ENCODE measurements at places on chromosomes 4 and X. TPM values are rescaled to one million over a fixed set of nuclear protein-coding genes. Genes with fewer than 3 reads are reported as not detected.

The TRIM75 gene
- not detected for total RNA-seq

DNA sequence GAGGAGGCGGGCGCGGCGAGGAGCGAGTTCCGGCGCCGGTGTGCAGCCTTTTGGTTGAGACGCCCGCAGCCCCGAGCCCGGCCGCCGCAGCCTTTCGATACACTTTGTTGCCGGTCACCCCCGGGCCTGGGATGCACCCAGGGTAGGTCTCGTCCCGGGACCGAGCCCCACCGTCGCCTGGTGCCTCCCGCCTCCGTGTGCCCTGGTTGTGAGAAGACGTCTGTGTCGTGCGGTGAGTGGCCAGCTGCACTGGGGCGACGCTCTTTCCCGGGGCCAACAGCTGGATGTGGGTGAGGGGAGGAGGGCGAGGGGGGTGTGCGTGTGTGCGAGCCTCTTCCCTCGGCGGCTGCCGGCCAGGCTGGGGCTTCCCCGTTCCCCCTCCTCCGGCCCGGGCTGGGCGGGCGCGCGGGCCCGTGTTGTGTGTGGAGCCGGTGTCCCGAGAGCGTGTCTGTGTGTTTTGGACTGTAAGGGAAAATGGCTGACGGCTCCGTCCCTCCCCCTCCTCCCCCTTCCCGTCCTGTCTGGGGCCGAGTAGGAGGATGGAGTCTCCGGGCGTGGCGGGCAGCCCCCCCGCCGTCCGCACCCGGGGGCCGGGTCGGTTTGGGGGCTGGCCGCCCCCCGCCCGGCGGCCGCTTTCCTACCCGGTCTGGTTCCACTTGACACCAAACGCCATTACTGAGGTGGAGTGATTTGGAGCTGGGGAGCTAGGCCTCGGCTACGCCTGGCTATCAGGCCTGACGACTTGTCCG is 807 bp downstream of the USP9X start:
- DNase-seq = peak; percentile 64

The RAB9B gene
- total RNA-seq = 5.5 TPM

The NDUFC1 gene
- total RNA-seq = 119 TPM

- no peak for DNase-seq
These were observed 60.4 kb downstream of the SUPT20HL2 start for GRCh38 chrX:24253469-24253868.

The CLCN3 gene
- 5.8 TPM for total RNA-seq

GRCh38 chrX:9285342-9285771 is 179.5 kb upstream of the TBL1X start:
- no peak for DNase-seq

DNA sequence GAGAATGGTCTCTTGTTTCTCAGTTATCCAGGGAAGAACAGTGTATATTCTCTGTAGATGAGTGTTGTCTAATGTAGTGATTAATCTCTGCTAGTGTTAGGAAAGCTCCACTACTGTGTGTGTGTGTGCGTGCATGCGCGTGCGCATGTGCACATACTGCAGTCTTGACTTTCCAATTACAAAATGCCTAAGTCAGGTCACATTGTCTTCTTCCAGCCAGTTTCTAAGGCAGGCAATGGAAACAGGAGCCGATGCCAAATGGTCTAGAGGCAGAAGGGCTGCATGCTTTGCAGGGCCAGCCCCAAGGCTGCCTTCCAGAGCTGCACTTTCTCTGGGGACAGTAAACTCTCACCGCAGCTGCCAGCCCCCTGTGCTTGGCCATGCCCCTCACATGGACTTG is 30.5 kb upstream of the NAP1L5 start:
- DNase-seq = no peak

The SSX2 gene
- not detected for total RNA-seq

The CXCL11 gene
- total RNA-seq = 0.74 TPM

- DNase-seq = no peak
These were observed 98.9 kb downstream of the SPRY1 start for GRCh38 chr4:123495530-123495929.

The BEX3 gene
- 437 TPM for total RNA-seq

- peak; percentile 52 for DNase-seq
These were observed 1080.9 kb downstream of the FAT4 start for GRCh38 chr4:126395664-126396063.

DNA sequence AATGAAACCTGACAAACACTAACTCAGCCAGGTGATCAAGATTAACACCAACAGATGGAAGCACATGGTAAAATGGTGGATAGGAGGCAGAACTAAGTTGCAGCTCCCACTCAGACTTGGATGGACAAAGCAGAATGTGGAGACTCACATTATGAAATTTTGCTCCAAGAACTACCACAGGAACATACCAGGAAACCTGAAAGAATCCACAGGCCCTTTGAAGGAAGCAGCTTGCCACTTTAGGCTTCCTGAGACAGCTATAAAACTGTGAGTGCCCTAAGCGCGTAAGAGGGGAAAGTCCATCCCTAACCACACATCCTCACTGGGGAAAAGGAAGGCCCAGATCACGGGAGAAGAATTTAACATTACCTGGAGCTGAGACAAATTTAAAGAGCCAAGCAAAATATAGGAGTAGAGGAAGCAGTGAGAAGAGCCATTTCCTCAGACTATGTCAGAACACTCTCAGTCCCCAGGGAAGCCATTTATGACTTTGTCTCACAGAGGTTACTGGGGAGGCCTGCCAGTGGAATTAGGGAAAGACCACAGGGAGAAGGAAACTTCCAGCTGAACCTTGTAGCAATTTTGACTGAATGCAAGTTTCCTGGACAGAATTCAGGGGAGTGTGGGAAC is 224.5 kb downstream of the TEX13C start:
- DNase-seq = no peak

DNA sequence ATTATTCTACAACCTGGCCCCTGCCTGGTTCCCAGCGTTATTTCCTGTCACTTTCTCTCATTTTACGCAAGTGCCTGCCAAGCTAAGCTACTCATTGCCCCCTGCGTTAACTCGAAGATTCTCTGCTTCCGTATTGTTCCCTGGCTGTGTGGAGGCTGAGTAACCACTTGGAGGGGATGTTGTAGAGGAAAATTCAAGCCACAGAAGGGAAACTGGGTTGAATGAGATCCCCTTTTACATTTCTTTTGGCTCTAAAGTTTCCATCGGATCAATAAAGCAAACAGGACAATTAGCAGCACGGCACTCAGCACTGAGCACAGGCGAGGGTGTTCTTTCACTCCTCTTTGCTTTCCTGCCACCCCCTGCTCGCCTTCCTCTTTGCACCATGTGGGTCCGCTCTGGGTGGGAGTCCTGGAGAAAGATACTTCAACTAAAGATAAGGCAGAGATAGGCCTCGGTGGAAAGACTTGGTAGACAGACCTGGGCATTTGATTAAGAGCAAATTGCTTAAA is 4.2 kb upstream of the TMSB4X start:
- DNase-seq = peak; percentile 72

DNA sequence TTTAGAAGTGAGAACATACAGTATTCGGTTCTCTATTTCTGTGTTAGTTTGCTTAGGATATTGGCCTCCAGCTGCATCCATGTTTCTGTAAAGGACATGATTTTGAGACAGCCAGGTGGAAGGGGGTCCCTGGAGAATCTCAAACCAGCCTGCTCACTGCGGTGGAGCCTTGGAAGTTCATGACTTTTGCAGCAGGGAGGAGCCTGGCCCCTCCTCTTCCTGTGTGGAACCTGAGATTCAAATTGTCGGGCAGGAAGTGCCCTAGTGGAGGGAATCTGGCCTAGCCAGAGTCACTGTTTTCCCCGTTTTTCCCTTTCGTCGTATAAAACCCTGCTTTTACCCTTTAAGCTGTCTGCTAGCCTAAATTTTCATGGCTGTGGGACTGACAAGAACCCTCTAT is 762.6 kb downstream of the PCDH18 start:
- DNase-seq = no peak

- peak; percentile 12 for DNase-seq
These were observed 174.6 kb downstream of the SOWAHB start for GRCh38 chr4:76723373-76723772.

Measured in M059J (cell line).